ENCODE measurements at places on chromosomes 11 and 22. TPM values are rescaled to one million over a fixed set of nuclear protein-coding genes. Genes with fewer than 3 reads are reported as not detected.

DNA sequence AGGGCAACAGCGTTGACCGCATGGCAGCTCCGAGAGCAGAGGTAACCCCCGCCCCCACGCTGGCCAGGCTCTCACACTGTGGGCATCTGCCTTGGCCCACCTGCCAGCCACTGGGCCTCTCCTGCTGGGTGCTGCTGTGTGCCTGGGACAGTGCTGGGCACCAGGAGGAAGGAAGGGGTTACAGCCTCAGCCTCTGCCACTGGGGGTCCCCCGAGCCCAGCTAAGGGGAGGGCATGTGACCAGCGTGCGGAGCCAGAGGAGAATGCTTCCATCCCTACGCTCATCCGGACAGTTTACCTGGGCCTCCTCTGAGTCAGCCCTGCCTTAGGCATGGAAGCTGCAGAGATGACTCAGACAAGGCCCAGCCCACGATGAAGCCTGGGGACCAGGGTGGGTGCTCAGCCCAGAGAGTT, 10.9 kb downstream of the NCF4 start:
- no peak for DNase-seq

- no peak for DNase-seq
These were observed 115.8 kb downstream of the ATG16L2 start for GRCh38 chr11:72930008-72930407.

DNA sequence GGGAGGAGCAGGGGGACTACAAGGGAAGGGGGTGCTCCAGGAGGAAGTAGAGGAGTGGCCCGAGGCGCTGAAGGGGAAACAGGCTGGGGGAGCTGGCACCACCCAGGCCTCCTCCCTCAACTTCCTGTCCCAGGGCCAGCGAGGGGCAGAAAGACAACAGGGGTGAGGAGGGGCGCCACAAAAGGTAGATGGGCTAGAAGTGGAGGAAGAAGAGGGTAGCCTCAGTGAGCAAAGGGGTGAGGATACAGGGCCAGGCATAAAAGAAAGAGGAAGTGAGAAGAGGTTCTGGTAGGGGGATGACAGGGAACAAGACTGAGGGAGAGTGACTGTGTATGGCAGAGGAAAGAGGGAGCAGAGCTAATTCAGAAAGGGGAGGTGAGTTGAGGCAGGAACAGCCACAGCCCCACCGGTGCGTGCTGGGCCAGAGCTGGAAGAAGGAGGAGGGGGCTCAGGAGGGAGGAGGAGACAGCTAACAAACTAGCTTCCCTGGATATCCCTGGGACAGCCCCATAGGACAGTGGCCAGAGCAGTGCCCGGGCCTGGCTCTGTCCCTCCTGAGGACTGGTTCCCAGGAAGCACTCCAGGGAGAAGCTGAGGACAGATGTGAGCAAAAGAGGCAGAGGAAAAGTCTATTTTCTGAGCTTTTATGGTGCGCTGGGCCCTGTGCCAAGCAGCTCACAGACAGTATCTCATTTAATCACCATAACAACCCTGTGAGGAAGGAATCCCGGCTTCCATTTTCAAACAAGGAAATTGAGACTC, 8.5 kb downstream of the DCHS1 start:
- DNase-seq, result no peak

DNA sequence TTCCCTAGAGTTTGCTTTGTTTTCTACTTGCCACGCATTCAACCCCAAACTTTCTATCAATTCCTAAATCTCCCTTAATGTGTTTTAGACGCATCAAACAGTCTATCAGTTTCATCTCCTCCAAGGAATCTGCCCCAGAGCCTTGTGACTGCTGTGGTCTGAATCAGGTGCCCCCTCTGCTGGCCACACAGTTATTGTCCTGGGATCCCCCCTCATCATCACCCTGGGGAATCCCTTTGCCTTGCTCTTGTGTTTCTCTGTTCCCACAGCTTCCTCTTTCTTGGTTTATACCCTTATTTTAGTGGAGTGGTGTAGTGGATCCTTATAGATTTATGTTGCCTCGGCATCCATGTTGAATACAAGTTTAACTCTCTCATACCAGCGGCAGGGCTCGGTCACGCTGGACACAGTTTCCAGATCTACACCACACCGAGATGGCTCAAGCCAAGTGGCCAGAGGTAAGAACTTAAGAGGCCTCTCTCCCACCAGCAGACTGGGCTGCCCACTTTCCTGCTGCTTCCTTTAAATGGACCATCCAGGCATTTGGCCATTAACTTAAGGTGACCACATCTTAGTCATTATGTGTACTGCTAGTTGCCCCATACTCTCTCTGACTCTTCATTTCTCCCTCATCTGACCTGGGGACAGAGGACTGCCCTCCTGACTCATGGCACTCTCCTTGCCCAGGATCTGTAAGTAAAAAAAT, 8.2 kb downstream of the UPB1 start:
- DNase-seq, result no peak

GRCh38 chr11:71209656-71210055, 42.7 kb downstream of the SHANK2 start:
- DNase-seq, result no peak

- no peak for DNase-seq
These were observed 62.0 kb upstream of the YPEL1 start for GRCh38 chr22:21797444-21798221.

DNA sequence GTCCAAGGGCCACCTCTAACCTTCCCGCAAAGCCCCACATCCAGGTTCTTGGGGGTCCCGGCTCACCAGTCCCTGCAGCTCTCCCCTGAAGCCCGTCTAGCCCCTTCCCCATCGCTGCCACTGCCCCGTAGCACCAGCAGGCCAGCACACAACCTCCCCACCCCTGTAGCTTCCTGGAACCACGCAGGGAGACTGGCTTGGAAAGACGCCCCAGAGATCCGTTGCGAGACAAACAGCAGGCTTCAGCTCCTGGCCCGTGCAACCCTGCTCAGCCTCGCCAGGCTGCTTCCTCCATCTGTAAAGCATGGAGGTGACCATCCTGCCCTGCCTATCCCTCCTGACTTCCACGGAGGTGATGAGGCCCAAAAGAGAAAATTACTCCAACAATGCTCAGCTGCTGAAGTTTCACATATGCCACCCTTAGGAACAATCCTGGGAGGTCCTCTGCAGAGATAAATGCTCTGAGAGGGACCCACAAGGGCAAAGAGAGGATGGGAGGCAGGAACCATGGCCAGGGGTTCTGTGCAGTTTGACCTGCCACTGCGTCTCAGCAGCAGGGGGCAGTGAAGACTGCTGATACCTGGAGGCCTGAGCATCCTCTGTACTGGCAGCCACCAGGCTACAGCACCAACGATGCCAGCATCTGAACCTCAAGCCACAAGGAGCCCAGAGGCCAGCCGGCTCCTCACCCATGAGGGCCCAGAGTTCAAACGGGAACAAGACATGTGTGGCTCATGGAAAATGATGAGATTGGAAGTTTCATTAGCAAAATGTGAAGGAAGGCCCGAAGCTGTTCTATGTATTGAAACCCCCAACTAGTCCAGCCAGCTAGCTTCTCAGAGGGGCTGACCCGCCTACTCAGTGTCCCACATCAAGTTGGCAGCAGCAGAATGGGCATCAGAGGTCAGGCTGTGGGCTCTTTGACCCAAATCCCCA, 16.1 kb downstream of the DGCR2 start:
- no peak for DNase-seq

GRCh38 chr11:69134957-69135356, 20.8 kb upstream of the SMIM38 start:
- DNase-seq, result no peak

GRCh38 chr22:30578481-30578880, 4.0 kb upstream of the GAL3ST1 start:
- DNase-seq, result no peak

- no peak for DNase-seq
These were observed 187.8 kb downstream of the MIAT start for GRCh38 chr22:26845021-26845743.

DNA sequence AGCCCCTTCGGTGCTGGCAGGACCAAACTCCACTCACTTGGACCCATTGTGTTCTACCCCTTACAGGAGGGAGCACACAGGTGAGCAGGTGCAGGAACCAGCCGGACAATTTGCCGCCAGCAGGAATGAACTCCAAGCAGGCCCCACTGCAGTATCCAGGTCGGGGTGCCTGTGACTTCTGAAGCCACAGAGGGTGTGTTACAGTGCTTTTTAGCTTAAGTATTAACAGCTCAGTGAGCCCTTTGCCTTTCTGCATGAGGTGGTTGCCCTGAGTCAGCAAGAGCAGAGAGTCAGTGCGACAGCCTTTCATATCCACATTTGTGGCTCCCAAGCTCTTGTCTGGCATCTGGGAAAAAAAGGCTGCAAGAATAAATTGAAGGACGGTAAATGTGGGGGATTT, 366.6 kb upstream of the LRRC4C start:
- no peak for DNase-seq

GRCh38 chr11:19437760-19438159, 197.0 kb upstream of the E2F8 start:
- DNase-seq, result peak; percentile 55

The IRAG1 gene
- 60.3 TPM for polyA plus RNA-seq

- no peak for DNase-seq
These were observed 28.3 kb downstream of the SERHL2 start for GRCh38 chr22:42581762-42582716.

GRCh38 chr11:65236194-65237059, 25.3 kb upstream of the POLA2 start:
- DNase-seq, result no peak

- DNase-seq, result no peak
These were observed 38.8 kb downstream of the PTPRJ start for GRCh38 chr11:48019217-48019584.

The BIRC3 gene
- polyA plus RNA-seq, result 3.5 TPM

DNA sequence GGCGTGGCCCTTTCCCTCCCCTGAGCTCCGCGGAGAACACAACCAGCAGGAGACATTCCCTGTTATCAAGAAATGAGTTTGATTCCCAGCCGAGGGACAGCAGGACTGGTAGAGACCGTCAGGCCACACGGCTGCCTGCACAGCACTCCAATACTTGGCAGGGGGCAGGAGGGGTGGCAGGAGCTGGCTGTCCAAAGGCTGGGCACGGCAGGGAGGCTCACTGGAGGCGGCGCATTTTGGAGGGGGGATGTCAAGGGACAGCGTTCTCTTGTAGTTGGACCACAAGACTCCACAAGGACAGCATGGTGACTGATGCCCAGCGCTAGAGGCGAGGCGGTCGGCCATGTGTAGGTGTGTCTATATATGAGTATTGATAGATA, 66.7 kb upstream of the A4GALT start:
- no peak for DNase-seq

The CCDC88B gene
- polyA plus RNA-seq, result 1.4 TPM

- DNase-seq, result no peak
These were observed 41.0 kb downstream of the C11orf71 start for GRCh38 chr11:114359342-114359741.

- DNase-seq, result no peak
These were observed 23.0 kb downstream of the RELT start for GRCh38 chr11:73399159-73399590.

- no peak for DNase-seq
These were observed 29.7 kb downstream of the XRCC6 start for GRCh38 chr22:41650821-41651220.

- DNase-seq, result no peak
These were observed 6.5 kb upstream of the CSTPP1 start for GRCh38 chr11:46930089-46930488.
